ENCODE measurements at places on chromosomes 1 and 21.
A peak's percentile ranks its signal among the peaks of the same experiment; 100 is the strongest.

DNA sequence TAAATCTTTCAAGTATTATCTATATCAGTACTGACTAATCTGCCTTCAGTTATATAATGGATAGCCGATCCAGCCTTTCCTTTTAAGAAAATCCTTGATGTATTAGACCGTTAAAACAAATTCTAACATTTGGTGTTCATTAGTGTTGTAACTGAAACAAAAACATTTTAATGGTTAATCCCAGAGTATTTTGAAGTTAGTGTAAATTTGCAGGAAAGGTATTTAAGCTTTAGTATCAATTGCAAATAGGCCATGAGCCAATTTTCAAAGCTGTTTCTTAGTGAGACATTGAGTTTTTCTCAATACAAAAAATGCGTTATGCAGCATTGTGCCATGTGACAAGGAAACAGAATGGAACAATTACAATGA is 29.6 kb downstream of the DISP1 start:
- no peak for DNase-seq

- DNase-seq, result no peak
Observed at GRCh38 chr21:43578677-43579303, 80.5 kb downstream of the HSF2BP start.

- DNase-seq, result no peak
Observed at GRCh38 chr1:65020774-65021173, 54.4 kb upstream of the JAK1 start.

DNA sequence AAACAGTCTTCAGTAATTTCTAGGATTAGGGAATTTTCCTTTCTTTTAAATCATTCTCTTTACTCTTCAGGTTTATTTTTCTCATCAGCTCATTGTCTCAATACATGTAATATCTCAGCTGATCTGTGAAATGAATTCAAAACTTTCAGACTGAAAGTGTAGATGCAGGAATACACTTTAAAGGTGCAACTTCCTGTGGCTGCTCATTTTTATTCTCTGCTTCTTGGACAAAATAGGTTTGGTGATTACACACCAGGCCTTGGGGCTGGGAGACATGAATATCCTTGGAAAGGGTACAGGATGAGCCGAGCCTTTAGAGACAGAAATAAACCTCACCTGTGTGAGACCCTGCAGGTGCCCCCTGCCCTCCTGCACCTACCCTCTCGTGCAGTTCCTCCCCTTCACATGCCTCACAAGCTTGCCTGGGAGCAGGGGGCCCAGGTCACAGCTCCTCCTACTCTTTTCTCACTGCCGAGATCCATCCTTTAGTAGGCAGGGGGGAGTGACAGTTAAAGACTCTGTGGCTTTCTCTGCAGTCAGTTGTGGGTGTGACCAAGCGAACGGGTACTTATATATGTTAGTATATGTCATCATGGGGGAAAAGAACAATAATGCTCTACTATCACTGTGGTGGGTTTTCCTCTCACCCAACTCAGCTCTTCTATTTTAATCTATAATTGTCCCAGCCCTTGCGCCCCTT is 23.6 kb downstream of the XCL2 start:
- no peak for DNase-seq

DNA sequence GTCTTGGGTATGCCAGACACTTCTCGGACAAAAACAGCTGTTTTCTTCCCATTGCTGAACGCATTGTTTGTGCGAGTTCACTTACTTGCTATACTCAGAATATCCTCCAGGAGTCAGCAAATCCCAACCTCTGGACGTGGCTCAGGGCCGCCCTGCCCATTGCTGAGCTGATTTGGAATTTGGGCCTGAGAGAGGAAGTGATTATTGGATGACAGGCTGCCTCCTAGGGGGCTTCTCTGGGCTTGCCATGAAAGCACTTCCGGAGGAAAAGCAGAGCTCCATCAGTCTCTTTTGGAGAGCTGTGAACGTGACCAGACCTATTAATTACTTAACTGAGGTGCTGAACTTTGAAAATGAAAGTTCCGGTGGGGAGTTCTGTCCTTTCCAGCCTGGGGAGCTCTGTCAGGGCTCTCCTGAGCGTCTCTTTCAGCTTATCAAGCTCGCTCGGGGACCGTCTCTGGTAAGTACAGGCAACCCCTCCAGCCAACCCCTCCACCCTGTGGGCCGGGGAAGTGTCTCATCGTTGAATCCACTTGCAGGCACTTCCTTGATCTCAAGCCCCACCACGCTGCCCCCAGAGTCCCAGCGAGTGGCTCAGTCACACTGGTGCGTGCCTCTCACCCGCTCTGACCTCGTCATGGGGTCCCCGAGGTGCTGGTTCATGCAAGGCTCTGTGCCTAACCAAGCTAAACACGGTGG is 76.9 kb downstream of the CLIC6 start:
- peak; percentile 85 for DNase-seq

- DNase-seq, result no peak
Observed at GRCh38 chr1:109538827-109539555, 681 bp upstream of the GPR61 start.

All from ecto neural progenitor cell (in vitro differentiated cells).